ENCODE measurements at places on chromosomes 1 and 21.

DNA sequence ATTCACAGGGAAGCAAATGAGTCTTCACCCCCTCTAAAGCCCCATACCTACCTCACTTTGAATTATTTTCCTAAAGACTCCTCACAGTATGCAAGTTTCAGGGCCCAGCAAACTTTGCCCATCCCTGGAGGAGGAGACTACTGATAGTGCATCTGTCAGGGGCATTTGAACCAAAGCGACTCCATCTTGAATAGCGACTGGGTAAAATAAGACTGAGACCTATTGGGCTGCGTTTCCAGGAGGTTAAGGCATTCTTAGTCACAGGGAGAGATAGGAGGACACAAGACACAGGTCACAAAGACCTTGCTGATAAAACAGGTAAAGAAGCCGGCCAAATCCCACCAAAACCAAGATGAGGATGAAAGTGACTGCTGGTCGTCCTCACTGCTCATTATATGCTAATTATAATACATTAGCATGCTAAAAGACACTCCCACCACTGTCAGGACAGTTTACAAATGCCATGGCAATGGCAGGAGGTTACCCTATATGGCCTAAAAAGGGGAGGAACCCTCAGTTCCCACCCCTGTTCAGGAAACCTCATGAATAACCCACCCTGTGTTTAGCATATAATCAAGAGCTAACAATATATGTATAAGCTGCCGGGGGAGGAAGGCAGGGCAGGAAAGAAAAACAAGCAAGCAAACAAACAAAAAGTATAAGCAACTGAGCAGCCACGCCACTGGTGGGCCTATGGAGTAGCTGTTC lies 3.3 kb upstream of the PKNOX1 start:
- DNase-seq, result no peak

DNA sequence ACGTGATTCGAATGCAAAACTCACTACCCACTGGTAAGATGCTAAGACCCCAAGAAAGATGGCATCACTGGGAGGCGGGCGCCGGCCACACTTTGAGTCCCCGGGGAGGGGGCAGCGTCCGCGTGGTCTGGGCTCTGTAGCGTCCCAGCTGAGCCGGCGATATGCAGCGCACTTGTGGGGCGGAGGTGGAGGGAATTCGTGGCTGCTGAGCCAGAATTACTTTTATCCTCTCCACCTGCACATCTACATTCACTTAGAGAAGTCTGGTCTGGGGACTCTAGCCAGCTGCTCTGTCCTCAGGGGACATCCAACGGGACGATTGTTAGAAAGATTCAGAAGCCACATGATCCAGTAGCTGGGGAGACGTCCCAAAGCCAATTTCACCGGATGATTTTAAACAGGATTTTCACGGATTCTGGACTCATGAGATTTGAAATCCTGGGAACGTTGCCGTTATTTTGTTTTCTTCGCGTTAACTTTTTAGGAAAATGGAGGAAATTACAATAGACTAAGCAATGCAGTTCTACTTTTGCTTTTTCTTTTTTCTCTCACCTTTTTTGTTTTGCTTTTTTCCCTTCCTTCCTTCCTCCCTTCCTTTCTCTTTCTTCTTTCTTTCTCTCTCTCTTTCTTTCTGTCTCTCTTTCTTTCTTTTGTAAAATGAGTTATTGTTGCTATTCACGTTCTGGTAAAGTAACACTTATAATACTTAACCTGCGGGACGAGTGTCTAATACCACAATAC lies 1.3 kb downstream of the JAM2 start:
- DNase-seq, result no peak

- DNase-seq, result peak; percentile 8
Observed at GRCh38 chr1:33429856-33430691, 821 bp downstream of the PHC2 start.

- no peak for DNase-seq
Observed at GRCh38 chr1:46445773-46446256, 43.8 kb upstream of the DMBX1 start.

DNA sequence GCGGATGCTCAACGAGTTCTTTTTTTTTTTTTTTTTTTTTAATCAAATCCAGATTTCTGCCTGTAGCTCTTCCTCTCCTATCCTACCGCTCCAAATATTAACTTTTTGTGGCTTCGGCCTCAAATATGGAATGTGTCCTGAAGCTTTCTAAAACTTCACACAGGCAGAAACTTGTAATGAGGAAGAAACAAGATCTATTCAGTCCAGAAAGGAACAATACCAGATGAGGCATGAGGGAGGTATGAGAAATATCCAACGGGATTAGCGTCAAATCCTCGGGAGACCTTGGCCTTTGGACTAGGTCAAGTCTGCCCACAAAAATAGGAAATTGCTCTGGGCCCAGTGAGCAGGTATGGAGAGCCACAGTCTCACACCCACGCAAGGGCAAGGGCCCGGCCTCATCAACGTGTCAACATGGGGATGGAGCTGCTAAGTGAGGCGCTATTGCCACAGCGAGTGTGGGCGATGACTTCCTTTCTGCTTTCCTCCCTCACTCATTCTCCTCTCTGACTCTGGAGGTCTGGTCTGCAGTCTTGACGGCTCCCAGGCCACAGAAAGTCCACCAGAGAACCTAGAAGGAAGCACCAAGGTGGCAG lies 66.6 kb downstream of the BCAR3 start:
- no peak for DNase-seq

Data from activated CD4-positive, alpha-beta T cell treated with anti-CD3 and anti-CD28 coated beads, Interleukin-2, amount 50 U/mL, for 1 hour (primary cell).